ENCODE measurements at places on chromosomes 1 and 21.

DNA sequence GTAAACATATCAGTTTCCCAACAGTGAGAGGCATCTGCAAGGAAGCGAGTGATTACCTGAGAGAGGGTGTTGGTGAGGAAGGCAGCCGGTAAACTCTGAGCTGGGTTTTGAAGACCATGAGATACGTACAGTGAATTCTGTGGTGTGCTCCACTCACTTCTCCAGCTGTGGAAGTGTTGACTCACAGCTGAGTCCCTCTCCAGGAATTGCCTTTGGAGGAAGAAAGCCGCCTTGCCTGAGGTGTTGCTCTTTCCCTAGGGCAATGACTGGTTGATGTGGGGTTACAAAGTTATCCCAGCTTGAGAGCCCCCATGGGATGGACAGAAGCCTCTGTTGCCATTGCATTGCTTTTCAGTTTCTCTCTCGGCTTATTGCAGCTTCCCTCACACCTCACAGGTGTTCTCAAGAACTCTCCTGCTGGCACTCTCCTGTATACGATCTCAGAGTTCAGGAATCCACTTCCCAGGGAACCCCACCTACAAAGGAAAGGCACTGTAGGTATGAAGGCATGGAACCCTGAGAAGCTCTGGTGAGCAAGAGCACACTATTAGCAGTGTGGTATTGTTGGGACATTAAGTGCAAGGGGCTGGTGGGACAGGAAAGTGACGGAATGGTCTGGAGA, 10.8 kb downstream of the NHLH1 start:
- DNase-seq, result no peak

- no peak for DNase-seq
Observed at GRCh38 chr1:36734356-36734755, 251.6 kb upstream of the CSF3R start.

- DNase-seq, result no peak
Observed at GRCh38 chr1:10610901-10611600, 136.3 kb downstream of the PEX14 start.

GRCh38 chr1:228765168-228765946, 30.1 kb downstream of the RHOU start:
- DNase-seq, result no peak
